EH (cell line): ENCODE measurements at places on chromosomes 4 and X.
A peak's percentile ranks its signal among the peaks of the same experiment; 100 is the strongest.

DNA sequence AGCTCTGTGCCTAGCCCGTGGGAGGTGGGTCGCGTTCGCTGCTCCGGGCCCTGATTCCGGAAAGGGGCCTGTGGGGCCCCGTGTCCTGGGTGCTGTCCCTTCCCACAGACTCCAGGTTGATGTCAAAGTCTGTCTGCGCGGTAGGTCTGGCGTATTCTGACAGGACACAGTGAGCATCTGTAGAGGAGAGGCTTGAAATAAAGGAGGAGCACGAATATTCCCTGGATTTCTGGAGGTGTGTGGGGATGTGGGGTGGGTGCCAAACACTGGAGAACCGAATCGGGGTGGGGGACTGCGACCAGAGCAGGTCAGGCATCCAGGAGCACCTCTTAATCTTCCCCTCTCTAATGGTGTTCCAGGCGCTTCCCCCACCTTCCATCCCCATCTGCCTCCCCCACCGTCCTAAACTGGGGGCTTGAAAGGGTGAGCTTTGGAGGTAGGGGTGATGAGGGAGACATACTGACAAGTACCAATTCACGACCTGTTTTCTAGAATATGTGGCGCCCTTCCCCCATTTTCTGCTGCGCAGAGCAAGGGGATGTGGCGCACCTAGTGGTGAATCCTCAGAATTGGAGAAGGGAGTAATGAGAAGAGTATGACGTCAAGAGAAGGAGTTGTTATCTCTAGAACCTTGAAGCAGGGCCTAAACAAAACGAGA, 877 bp downstream of the GPRASP1 start:
- DNase-seq: peak; percentile 48

GRCh38 chr4:28444886-28445496, 1584.3 kb downstream of the STIM2 start:
- DNase-seq: peak; percentile 35

GRCh38 chr4:136803433-136803832, 728.9 kb downstream of the PCDH18 start:
- DNase-seq: no peak

GRCh38 chrX:154374313-154375155, at the start of gene FLNA:
Gene FLNA, minus strand, starts transcription at chrX:154374634. Its CDS starts 3,389 bp downstream, at chrX:154371245.
- DNase-seq: peak; percentile 79

GRCh38 chr4:4248885-4249203, 821 bp upstream of the TMEM128 start:
- peak; percentile 12 for DNase-seq

- peak; percentile 29 for DNase-seq
Observed at GRCh38 chrX:102067966-102068723, 57.3 kb upstream of the TCEAL2 start.

GRCh38 chrX:11059933-11060332, 51.2 kb upstream of the HCCS start:
- DNase-seq: peak; percentile 72

DNA sequence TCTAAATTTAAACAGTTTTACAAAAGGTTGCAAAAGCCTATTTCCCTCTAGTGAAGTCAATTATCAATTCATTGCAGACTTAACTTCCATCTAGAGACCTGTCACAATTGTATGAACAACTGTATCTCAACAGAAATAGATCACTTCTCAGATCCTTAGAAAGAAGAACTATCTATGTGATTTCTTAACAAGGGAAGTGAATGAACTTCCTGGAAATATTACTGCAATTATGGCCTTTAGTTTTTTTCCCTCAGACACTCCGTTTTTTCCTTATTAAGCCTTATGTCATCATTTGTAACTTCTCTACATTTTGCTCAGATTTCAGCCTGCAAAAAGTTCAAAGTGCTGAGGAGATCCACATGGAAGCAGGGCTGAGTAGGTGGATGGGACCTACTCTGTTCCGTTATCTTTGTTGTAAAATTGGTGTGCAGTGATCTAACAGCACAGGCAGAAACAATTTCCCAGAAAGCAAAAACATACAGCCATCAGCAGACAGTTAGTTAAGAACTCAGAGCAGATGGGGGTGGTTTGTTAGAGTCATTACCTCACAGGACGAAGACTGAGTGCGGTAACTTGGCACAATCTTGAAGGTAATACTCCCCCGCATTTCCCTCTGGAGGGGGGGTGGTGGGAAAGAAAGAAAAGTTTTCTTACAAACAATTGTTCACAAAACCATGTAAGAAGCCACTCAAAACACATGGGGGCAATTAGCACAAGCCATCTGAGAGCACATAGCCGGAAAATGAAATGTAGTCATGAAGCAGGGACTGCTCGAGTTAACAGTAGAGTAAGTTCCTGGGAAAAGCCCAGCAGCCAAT, 112.3 kb downstream of the NYX start:
- peak; percentile 71 for DNase-seq

DNA sequence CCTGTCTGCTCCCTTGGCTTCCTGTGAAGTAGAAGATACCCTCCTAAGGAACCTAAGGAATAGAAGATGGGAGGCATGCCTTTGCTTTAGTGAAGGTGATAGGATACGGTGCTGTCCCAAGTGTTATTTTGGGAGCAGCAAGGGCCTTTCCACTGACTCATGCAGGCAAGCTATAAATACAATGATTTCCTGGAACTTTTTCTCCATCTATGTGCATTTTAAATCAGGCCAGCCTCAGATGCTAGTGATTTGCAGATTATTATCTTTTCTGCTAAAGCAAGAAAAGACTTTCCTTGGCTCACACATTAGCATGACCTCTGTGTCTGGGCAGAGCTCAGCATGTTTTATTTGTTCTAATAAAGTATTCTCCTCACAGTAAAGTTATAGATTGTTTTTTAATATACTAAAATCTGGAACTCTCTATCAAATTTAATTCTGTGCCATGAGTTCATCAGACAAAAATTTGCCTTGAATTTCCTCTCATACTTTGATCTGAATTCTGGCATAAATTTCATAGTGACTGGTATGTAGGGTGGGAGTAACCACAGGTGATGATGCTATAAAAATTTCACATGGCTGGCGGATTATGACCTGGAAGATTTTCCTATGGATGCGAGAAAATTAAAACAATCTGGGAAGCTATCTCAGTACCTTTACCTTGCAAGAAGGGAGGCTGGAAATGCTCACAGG, 131.7 kb downstream of the REPS2 start:
- DNase-seq: peak; percentile 78

DNA sequence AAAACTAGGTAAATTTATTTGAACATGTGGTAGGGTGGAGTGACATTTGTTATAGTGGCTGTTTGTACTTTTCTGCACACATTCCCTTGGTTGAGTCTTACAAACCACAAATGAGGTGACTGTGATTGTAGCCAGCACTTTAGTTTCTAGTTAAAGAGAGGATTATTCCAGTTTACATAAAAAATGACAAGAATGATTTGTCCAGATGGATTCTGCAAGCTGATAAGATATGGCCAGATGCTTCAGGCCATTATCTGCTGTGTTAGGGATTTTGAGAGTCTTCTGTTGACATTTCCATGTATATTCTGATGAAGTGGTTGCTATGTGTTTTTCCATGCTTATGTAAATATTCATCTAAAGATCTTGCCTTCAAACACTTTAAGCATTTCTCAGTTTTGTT, 31.0 kb upstream of the PDE5A start:
- peak; percentile 81 for DNase-seq

DNA sequence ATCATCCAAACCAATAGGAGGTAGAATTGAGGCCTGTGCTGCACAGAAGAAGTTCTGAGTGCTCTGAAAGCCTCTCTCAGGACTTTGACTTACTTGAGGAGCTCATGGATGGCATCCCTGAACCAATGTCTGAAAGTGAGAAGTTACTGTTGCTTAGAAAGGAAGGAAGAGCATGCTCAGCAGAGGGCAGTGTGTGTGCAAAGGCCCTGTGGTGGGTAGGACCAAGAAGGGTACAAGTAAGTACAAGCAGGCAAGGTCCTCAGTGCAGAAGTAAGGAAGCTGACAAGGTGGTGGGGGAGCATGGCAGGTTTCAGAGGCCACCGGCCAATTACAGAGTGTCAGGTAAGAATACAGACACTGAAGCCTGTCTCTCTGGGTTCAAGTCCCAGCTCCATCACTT, 31.4 kb upstream of the LGI2 start:
- no peak for DNase-seq

GRCh38 chr4:100968046-100968445, 379.3 kb downstream of the PPP3CA start:
- DNase-seq: no peak

DNA sequence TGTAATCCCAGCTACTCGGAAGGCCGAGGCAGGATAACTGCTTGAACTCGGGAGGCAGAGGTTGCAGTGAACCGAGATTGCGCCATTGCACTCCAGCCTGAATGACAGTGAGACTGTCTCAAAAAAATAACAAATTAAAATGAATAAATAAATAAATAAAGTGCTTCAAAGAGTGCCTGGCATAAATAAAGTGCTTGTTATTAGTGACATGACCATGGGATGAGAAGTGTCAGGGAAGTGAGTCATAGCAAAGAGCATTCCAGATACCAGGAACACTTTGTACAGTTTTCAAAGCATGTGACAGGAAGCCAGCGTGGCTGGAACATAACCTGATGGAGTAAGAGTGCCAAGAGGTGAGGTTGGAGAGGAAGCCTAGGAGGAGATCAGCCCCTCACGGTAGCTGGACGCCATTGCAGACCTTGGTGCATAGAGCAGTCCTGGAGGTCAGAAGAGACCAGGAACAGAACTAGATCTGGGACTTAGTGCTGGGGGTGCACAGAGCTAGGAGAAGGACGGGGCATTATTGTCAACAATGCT, 6.0 kb upstream of the WDR13 start:
- peak; percentile 89 for DNase-seq

DNA sequence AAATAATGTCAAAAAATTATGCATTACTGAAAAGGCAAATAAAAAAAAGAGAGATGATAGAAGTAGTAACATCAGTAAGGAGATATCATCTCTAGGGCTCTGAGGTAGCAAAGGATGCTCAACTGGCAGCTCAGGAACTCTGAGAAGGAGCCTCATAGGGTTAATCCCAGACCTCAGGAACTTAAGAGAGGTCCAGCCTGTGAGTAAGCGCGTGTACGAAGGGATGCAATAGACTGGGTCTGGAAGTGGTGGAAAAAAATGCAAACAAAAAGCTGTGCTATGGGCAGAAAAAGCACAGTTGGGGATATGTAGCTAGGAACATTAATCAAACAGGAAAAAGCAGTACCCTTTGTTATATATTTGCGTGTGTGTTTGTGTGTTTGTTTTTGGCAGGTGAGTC, 282.0 kb downstream of the GALNTL6 start:
- DNase-seq: no peak

GRCh38 chrX:47143894-47144625, 442 bp downstream of the NDUFB11 start:
- DNase-seq: peak; percentile 51

DNA sequence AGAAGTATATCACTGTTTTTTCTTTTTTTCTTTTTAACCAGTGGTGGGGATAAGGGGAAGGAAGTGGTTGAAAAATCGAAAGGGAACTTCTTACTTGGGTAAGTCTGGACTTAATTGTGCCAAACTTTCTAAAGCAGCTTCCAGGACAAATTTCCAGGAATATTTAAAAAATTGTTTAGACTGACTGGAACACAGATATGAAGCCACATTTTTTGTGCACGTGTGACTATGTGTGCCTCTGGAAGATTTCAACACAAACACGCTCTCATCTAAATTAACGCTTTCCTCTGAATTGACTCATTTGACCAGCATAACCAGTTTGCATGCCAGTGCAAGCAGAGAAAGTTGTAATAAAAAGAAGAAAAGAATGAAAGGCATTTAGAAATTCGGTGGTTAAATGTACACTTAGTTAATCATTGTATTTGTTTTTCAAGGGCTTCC, 18.8 kb upstream of the YTHDC1 start:
- DNase-seq: peak; percentile 94

- peak; percentile 84 for DNase-seq
Observed at GRCh38 chrX:136130931-136131833, 16.2 kb upstream of the FHL1 start.

DNA sequence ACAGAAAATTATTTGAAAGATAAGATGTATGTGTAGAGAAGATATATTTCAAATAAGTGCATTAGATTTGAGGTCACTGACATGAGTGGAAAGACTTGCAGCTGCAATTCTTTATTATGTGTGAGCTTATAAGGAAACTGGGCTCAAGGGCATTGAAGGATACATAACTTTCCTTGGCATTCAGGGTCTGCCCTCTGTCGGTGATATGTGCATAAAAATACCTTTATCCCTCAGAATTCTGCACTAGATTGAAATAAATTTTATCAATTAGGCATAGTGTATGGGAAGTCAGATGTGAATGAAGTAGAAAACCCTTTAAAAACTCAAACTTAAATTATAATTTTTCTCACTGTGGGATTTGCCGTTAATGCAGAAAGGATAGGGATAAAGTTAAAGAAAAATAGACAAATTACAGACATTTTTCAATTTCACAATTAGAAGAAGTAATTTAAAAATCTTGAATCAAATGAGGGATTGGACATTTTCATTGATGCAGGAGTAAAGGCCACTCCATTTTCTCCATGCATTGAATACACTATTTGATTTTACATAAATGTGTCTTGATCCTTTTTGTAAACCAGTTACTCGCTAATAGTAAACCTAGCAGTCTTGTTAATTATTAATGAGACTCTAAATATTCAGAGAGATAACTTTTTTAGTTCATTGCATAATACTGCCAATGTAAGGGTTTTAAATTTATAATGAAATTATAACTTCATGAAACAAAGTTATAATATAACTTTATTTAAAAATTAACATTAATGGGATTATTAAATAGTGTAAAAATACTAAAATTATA, 21.0 kb upstream of the ETNPPL start:
- no peak for DNase-seq

- DNase-seq: peak; percentile 45
Observed at GRCh38 chr4:100816436-100817045, 298.7 kb upstream of the EMCN start.

DNA sequence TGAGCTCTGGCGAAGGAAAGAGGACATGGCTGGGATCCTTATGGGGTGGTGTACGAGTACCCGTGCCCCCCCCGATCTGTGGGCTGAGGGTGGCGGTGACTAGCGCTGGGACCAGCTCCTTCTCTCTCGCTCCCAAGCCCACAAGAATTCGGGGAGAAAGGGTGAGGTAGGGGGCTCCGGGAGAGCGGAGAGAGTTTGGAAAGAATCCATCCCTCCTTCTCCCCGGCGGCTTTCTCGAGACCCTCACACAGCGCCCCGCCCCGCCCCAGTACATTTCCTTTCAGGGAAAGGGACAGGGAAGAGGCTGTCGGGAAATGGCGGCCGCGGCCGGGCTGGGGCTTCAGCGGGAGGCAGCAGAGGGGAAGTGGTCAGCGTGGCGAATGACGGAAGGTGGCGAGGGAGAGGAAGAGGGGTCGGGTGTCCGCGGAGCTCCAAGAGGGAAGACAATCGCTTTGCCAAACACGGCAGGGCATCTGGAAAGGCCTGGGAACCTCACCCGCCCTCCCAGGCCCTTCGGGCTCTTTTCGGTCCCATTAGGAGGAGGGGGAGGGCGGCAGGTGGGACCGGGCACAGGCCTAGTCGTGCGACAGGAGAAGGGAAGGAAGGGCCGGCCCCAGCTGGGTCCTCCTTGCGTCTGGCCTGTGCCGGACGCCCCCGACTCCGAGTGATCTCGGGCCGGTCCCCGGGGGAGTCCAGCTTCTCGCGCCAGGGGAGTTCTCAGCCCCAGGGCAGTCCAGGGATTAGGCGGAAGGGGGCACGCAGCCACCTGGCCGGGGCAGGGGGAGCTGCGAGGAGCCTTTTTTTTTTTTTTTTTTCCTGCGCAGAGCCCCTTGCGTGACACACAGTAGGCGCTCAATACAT, 10.2 kb downstream of the HNRNPH2 start:
- peak; percentile 62 for DNase-seq

GRCh38 chr4:27176400-27176799, 315.8 kb downstream of the STIM2 start:
- DNase-seq: peak; percentile 70
